ENCODE measurements at places on chromosomes 4 and X. TPM values are rescaled to one million over a fixed set of nuclear protein-coding genes. Genes with fewer than 3 reads are reported as not detected.

Gene AMELX
- not detected for total RNA-seq

Gene GPR82
- not detected for total RNA-seq

Gene CXorf38
- total RNA-seq, result 9.9 TPM

Gene AP1AR
- total RNA-seq, result 20.7 TPM

Gene ITGB1BP2
- 1.0 TPM for total RNA-seq

Gene ITM2A
- 1.3 TPM for total RNA-seq

Gene GLRA2
- total RNA-seq, result not detected

Gene SH3BP2
- total RNA-seq, result 22.2 TPM

Gene DBET
- not detected for total RNA-seq

Gene S100G
- total RNA-seq, result not detected

Data from smooth muscle cell of trachea (primary cell).